ENCODE measurements at places on chromosomes 7 and 10.

GRCh38 chr7:68067845-68068244 lies 1071.2 kb downstream of the TYW1 start:
- DNase-seq: no peak

GRCh38 chr10:79153745-79154144 lies 85.0 kb downstream of the ZMIZ1 start:
- DNase-seq: no peak

GRCh38 chr10:124624466-124624865 lies 119.7 kb downstream of the FAM53B start:
- no peak for DNase-seq

DNA sequence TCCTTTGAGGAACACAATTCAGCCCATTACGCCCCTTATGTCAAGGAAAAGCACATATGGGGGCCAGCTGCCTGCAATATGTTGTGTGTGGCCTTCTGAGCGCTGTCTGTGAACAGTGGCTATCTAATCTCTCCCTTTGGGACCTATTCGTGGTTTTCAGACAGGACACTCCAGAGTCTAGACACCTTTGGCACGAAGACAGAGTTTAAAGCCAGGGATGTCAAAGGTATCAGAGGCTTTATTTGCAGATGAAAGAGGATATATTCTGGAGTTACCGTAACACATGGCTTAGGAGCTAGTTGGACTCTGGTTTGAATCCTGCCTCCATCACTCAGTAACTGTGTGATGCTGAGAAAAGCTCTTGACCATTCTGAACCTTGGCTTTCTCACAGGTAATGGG lies 14.8 kb upstream of the EEPD1 start:
- no peak for DNase-seq

DNA sequence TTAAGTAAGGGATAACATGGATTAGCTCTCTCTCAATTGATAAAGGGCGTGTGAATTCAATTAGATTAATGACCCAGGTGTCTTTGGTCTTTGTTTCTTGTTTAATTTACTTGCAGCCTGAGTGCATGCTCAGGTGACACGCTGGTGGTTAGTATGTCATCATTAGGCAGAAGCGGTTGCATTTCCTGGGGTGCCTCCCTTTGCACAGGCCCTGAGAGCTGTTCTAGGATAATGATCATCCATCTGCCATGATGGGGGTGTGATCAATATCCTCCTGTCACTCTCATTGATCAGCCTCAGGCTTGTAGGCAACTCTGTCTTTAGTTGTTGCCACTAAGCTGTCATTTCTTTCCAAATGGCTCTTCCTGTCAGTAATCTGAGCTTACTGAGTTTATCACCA lies 99.6 kb upstream of the NPS start:
- DNase-seq: no peak

- no peak for DNase-seq
Measured at GRCh38 chr7:101399759-101400158, 37.1 kb downstream of the COL26A1 start.

GRCh38 chr7:9504678-9505077 lies 1071.3 kb downstream of the NXPH1 start:
- no peak for DNase-seq

DNA sequence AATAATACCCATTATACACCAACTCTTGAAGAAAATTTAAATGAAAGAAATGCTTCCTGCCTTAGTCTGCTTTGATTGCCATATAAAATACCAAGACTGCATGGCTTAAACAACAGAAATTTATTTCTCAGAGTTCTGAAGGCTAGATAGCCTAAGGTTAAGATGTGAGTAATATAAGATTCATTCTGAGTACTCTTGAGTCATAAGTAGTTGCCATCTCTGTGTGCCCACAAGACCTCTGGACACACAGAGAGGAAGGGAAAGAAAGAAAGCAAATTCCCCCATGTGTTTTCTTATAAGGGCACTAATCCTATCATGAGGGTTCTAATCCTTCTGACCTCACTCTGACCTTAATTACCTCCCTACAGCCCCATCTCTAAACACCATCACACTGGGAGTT lies 201.2 kb downstream of the PTN start:
- no peak for DNase-seq

DNA sequence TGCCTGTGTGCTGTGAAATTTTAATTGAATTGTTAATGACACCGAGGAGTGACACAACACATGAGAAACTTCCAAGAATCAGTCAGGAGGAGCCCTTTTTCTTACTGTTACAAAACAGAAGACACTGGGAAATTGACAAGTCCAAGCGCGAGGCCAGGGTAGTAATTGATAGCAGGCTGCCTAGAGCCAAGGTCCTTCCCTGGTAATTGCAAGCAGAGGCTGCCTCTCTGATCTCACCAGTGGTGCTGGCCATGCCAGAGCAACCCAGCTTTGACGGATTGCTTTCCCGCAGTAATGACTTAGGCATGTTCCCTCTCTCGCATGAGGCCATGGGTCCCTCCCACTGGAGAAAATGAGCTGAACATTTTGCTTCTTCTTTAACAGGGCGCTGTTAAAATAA lies 111.5 kb downstream of the LRMDA start:
- DNase-seq: no peak

- no peak for DNase-seq
Measured at GRCh38 chr7:42221304-42221703, 15.7 kb downstream of the GLI3 start.

- DNase-seq: no peak
Measured at GRCh38 chr10:44439239-44439957, 54.5 kb upstream of the CXCL12 start.

- no peak for DNase-seq
Measured at GRCh38 chr7:43694399-43694748, 34.9 kb downstream of the COA1 start.

GRCh38 chr7:141348728-141349127 lies 202.5 kb upstream of the AGK start:
- no peak for DNase-seq

DNA sequence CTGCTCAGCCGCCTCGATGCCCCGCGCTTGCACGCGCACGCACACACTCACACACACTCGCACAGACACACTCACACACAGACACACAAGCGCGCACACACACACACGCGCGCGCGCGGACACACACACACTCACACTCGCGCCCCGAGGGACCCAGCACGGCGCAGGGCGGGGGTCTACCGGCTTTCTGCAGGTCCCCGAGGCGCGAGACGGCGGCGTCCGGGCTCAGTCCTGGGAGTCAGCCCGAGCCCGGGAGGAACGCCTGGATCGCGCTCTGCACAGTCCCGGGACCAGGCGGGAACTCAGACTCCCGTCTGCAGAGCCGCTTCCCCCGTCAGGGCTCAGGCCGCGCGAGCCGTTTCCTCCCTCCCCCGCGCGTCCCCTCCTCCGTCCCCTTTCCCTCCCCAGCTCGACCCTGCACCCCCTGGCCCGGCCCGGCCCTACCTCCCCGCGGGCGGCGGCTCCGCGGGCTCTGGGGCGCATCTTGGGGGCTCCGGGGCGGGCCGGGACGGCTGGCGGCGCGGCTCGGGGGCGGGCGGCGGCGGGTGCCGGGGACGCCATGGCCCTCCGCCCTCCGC lies 464 bp downstream of the DENND2A start:
- peak; percentile 22 for DNase-seq

- no peak for DNase-seq
Measured at GRCh38 chr10:2282202-2282601, 544.9 kb upstream of the ADARB2 start.

GRCh38 chr10:118045837-118046394 lies 825 bp downstream of the RAB11FIP2 start:
- DNase-seq: no peak

DNA sequence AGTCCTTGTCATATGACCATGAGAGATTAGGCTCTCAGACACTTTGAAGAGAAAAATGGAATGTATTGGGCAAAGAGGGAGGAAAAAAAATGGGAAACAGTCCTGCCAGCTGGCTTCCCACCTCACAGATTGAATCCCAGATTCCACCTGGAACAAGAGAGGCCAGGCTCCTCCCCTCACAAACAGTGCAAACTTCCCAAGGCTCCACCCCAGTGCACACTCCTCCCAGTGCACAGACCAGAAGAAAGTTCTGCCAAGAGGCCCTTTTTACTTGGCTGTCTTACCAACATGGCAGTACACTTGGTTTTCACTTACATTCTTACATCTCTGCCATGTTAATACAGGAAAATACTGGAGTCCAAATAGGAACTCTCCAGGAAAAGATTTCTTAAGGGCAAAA lies 202.3 kb downstream of the AHR start:
- DNase-seq: no peak

DNA sequence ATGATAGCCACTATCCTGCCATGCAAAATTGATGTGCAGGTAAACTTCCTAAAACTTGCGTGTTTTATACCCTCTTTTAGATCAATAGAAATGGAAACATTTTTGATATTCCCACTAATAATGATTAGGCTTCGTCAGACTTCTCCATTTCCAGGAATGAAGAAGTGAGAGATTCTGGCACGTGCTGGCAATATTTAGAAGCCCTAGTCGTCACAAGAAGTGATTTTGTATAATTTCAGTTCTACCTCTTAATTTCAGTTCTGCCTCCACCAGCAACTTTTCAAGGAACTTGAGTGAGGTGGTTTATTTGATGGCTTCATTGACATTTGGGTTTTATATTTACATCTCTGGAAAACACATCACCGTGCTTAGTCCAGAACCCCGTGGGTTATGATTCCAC lies 61.9 kb downstream of the MRC1 start:
- DNase-seq: no peak

- DNase-seq: no peak
Measured at GRCh38 chr7:100360135-100360854, 2.4 kb downstream of the PILRB start.

DNA sequence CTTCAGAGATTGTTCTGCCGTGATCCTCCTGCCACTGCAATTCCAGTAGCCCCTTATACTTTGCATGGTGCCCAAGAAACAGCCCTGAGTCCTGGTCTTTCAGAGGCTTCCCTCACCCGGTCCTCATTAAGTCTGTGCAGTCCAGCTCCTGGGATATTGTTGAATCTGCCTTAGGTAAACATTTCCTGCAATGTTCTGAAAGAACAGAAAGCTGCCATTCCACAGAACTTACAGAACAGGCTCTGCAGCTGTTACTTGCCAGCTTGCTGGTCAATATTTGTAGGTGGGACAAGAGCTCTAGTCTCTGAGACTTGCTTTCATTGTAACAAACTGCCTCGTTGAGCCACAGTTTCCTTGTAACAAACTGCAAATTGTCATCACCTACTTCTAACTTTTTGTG lies 115.0 kb upstream of the KIF5B start:
- DNase-seq: no peak

DNA sequence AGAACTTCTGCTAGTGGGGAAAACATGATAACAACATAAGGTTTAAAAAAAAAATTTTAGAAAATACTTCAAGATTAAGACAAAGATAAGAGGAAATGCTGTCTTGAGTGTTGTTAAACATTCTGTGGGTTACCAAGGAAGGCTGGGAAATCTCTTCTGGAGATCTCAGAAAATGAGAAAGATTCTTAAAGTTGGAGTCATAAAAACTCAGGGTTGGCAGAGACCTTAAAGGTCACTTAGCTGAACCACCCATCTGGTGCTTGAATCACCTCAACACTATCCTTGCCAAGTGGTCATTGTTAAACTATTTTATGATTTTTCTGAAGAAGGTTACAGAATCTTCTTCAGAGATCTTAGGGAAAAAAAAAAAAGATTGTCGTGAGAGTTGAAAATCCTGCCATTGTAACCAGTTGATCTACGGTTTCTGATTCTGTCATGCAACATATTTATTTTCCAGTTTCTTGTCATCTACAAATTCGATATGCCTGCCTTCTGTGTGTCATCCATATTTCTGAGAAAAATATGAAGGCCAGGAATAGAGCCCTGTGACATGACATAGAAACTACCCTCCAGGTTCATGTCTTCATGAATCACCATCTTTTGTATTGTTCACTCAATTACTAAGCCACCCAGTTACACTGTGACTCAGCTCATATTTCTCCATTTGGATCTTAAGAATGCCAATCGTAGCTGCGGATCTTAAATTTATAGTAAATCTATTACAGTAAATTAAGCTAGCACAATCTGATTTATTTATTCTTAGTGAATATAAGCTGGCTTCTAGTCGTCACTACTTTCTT lies 179.2 kb downstream of the ST7 start:
- DNase-seq: no peak

- no peak for DNase-seq
Measured at GRCh38 chr10:110423650-110424049, 74.1 kb upstream of the DUSP5 start.

DNA sequence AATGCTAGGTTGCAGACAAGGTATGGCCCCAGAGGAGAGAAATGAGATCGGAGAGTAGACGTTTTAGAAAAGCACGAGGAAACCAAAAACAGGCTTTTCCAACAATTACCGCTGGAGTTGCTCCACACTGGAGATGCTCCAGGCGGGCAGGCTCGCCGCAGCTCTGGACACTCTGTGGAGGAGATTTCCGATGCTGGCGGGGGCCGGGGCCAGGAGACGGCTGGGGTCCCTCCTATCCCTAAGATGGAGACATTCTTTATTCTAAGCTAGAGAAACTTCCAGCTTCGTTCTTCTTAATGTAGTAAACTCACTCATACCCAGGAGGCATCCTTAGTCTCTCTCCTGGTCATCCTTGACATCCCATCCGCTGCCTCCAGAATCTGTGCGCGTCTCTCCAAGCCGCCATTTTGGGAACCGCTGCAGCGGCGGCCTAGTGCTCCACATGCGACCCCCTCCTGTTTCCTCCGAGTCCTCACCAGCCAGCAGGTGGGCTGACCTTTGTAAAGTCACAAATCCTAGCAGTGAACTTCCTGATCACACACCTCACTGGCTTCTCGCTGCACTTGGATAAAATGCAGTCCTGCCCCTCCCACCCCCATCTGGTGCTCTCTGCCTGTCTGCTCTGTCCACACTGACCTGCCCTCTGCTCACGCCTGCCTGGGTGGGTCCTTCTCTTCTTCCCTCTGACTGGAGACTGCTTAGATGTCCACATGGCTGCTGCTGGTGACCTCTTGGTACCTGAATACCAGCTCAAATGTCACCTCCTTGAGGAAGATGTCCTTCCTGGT lies 11.9 kb downstream of the PYROXD2 start:
- no peak for DNase-seq

DNA sequence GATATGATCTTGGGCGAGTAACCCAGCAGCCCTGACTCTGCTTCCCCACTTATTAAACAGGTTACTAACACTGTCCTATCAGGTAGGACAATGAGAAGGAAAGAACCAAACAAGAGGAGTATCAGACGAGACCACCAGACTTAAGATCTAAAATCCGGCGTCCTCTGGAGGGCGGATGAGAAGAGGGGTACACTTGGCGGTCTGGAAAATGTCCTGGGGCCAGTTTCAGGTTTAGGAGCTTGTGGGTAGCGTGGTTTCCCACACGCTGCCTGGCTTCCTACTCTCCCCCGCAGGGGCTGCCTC lies 635 bp downstream of the ZNF32 start:
- no peak for DNase-seq

- no peak for DNase-seq
Measured at GRCh38 chr10:59878289-59878688, 28.1 kb downstream of the CCDC6 start.

All from pancreas (tissue), 10 donors.